ENCODE measurements at places on chromosomes 16 and 17. TPM values are rescaled to one million over a fixed set of nuclear protein-coding genes. Genes with fewer than 3 reads are reported as not detected.

Gene CD300H
- polyA plus RNA-seq: not detected

Gene KRTAP9-8
- not detected for polyA plus RNA-seq

Gene ASGR1
- not detected for polyA plus RNA-seq

Gene CA7
- polyA plus RNA-seq: not detected

Gene TEX19
- polyA plus RNA-seq: not detected

Gene WFDC1
- not detected for polyA plus RNA-seq

Gene DUS1L
- polyA plus RNA-seq: 48.1 TPM

Gene TEX14
- not detected for polyA plus RNA-seq

- DNase-seq: no peak
These were observed 76.5 kb upstream of the CDH5 start for GRCh38 chr16:66289986-66290385.

DNA sequence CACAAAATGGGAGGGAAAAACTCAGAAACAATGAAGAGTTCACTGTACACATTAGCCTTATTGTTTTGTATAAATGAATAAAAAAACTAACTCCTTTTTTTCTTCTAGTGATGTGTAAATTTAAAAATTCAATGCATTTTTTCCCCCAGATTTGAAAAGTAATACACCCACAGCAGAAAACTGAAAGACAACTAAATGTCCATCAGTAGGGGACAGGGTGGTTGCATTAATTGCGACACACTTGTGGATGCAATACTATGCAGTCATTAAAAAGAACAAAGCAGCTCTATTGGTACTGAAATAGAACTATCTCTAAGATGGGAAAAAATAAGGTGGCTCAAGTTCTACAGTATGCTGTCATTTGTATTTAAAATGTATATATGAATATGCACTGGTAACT, 13.7 kb upstream of the WIPI1 start:
- no peak for DNase-seq

- DNase-seq: no peak
These were observed 206.6 kb downstream of the CDH8 start for GRCh38 chr16:61829631-61830030.

DNA sequence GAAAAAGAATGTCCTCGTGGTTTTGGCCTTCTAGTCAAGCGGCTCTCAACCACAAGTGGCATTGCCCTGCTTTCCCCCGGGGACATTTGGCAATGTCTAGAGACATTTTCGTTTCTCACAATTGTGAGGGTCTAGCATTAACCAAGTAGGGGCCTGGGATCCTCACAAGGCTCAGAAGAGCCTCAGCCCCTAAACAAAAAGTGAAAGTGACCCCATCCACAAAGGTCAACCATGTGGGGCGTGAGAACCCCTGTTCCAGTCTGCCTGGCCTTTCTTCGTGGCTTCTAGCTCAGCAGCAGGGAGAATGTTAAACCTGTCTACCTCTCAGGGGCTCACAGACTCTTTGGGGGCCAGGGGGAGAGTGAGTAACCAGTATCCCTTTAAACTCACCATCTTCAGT, 4.8 kb upstream of the RPL38 start:
- no peak for DNase-seq

GRCh38 chr16:73707863-73708262, 588.8 kb upstream of the PSMD7 start:
- DNase-seq: no peak

DNA sequence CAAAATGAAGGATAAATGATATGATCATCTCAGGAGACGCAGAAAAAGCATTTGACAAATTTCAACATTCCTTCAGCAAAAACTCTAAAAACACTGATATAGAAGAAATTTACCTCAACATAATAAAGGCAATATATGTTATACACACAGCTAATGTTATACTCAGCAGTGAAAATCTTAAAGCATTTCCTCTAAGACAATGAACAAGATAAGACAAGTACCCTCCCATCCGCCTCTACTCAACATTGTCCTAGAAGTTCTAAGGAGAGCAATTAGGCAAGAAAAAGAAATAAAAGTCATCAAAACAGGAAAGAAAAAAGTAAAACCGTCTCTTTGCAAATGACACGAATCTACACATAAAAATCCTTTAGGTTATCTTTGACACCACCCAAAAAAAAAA, 1432.8 kb downstream of the CDH11 start:
- no peak for DNase-seq

- no peak for DNase-seq
These were observed 517.0 kb downstream of the KIF2B start for GRCh38 chr17:54339731-54340130.

GRCh38 chr17:58686980-58687379, 4.9 kb downstream of the TEX14 start:
- no peak for DNase-seq

- no peak for DNase-seq
These were observed 310.3 kb downstream of the CDH13 start for GRCh38 chr16:82936941-82937551.

DNA sequence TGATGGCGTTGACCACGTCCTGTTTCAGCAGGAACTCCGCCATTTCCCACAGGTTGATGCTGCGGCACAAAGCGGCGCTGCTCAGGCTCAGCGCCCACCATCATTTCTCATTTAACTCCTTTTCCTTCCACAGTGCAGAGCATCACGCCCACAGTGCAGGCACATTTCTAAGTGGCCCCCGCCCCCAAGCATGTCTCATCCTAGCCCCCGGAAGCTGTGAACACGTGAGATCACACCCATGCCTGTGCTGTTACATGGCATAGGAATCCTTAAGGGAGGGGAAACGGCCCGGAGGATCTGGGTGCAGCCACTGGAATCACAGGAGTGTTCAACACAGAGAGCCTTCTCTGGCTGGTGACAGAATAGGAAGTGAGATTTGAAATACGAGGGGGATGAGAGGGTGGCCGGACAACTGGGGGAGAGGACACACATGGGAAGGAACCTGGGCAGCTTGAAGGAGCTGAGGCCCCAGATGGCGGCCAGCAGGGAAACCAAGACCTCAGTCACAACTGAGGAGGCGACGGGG, 4.7 kb downstream of the NAGPA start:
- no peak for DNase-seq

- DNase-seq: no peak
These were observed 192.9 kb upstream of the C17orf78 start for GRCh38 chr17:37182786-37183465.

DNA sequence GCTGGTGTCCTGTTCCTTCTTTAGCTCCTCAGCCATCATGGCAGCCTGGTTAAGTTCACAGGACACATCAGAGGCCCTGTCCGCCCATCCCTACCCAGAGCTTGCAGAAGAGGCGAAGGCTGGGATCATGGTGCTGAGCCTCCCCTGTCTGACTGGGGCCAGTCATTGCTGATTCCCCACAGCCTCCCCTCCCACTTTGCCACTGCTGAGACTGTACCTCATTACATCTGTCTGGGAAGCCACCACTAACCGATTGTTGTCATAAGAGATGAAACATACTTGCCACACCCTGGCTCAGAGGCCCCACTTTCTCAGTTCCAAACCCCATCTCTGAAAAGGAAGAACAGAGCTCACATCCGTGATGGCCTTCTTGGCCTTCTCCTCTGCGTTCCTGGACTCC, 66.2 kb downstream of the MYH13 start:
- DNase-seq: no peak

- no peak for DNase-seq
These were observed 17.1 kb downstream of the PSKH1 start for GRCh38 chr16:67910158-67910557.

DNA sequence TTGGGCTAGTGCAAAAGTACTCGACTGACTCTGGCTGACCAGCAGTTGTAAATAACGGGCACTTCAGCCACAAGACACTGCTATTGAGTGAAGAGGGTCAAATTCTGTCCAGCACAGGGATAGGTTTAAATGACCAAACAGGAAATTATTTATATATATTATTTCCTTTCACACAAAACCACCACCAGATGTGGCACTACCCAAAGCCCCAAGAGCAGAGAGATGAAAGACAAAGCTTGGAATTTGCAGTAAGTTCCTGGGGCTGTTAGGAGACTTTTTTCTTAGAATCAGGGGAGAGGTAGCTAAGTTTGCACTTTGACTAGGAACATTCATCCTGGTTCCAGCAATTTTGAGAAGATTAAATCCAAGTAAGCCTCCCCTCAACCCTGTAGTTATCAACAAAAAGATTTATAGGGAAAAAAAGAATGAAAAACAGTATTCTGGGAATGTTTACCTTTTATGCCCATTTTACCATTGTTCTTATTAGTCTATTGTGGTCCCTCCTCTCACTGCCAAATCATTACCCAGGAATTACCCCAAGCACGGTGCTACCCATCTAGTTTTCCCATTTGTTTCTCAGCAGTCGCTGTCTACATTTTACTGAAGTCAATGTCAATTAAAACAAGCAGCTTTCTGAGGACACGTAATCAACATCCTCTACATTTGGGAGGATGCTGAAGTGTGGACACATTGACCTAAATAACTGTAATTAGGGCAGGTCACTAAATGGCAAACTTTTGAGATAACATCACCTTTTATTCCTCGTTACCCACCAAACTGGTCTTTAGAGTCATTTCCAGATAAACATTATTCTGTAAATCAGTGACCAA, 43.5 kb downstream of the GRB7 start:
- DNase-seq: no peak

- DNase-seq: no peak
These were observed 10.8 kb downstream of the ARSG start for GRCh38 chr17:68302066-68302564.

Data from CD4-positive, alpha-beta memory T cell (primary cell).